Cardiac atrium fibroblast (primary cell): ENCODE measurements at places on chromosomes 1 and 21. TPM values are rescaled to one million over a fixed set of nuclear protein-coding genes. Genes with fewer than 3 reads are reported as not detected.

Gene F5
- not detected in 2 replicates for total RNA-seq

Gene PRRX1
- 46.5 and 62.1 TPM in 2 replicates for total RNA-seq

Gene NID1
- 167 and 328 TPM in 2 replicates for total RNA-seq

Gene CELA3B
- total RNA-seq, result not detected in 2 replicates

Gene SZT2
- 12.5 and 16.2 TPM in 2 replicates for total RNA-seq

Gene DCST1
- total RNA-seq, result not detected in 2 replicates

Gene TBX19
- 0.32 and 0.90 TPM in 2 replicates for total RNA-seq

Gene IL12RB2
- not detected in 2 replicates for total RNA-seq

Gene GPATCH2
- 6.3 and 7.9 TPM in 2 replicates for total RNA-seq

Gene PLA2G2D
- total RNA-seq, result not detected in 2 replicates

Gene EDN2
- 0.81 TPM in 1 of 2 replicates, not detected in the other for total RNA-seq

Gene PEAR1
- 16.7 and 19.3 TPM in 2 replicates for total RNA-seq

Gene PRAMEF26
- total RNA-seq, result not detected in 2 replicates

Gene RIPPLY3
- total RNA-seq, result not detected in 2 replicates

Gene SLC45A3
- total RNA-seq, result 6.0 and 6.2 TPM in 2 replicates

Gene ACKR1
- 0.54 and 2.4 TPM in 2 replicates for total RNA-seq

Gene RIMS3
- total RNA-seq, result 0.18 and 0.49 TPM in 2 replicates

Gene MASP2
- total RNA-seq, result not detected in 2 replicates

Gene LYPD8
- not detected in 2 replicates for total RNA-seq

Gene ITLN2
- not detected in 2 replicates for total RNA-seq

Gene SHISAL2A
- total RNA-seq, result not detected in 2 replicates

Gene C1orf159
- 8.4 and 16.6 TPM in 2 replicates for total RNA-seq

Gene TMPRSS15
- not detected in 2 replicates for total RNA-seq

Gene HSPB7
- total RNA-seq, result 0.81 and 5.2 TPM in 2 replicates

Gene NFIA
- total RNA-seq, result 26.7 and 28.5 TPM in 2 replicates
